IMR-90 (cell line): ENCODE measurements at places on chromosomes 16 and 17. TPM values are rescaled to one million over a fixed set of nuclear protein-coding genes. Genes with fewer than 3 reads are reported as not detected.

- DNase-seq, result no peak
Observed at GRCh38 chr16:89358030-89359005, 132.0 kb downstream of the ANKRD11 start.

The SLC38A10 gene
- 12.7 and 14.2 TPM in 2 replicates for total RNA-seq

GRCh38 chr17:63419949-63420867 is 25.9 kb downstream of the CYB561 start:
- DNase-seq, result no peak

The OTOP2 gene
- not detected in 2 replicates for total RNA-seq

The TNFRSF17 gene
- total RNA-seq, result not detected in 2 replicates
